GM23338 (cell line): ENCODE measurements at places on chromosomes 6 and 20.
A peak's percentile ranks its signal among the peaks of the same experiment; 100 is the strongest.

GRCh38 chr6:81727876-81728517 is 24.5 kb downstream of the TENT5A start:
- DNase-seq, result no peak

- DNase-seq, result peak; percentile 40
Observed at GRCh38 chr6:129273161-129273560, 390.2 kb downstream of the LAMA2 start.

DNA sequence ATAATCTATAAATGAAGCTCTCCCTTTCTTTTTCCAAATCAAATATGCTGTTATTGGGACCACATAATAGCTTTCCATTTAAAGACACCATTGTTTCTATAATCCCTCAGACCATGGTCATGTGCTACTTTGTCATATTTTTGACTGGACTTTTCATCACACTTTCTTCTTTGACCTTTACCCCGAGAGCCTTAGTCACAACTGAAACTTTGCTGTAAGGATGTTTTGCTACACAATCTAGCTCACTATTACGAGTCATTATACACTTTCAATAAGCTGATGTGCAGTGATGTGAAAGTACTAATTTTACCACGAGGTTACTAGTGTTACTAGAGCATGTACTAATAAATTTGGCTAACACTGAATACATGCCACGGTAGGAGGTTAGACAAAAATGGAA is 367.2 kb upstream of the RUNX2 start:
- DNase-seq, result no peak

DNA sequence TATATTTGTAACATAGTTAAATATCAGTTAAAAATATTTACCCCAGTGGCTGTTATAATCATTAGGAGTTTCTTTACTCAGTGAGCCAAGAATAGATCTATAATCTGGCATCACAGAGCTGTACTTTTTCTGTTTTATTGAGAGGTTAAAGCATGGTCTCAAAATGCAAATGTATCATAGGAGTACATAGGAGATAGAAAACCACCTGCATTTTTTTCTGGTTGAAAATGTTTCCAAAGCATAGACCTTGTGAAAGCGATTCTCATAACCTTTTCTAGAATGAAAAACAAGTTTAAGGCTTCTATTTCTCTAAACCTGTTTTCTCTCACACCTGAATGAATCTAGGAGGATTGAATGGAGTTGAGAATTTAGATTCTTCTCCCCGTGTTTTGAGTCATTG is 14.4 kb downstream of the KCNQ5 start:
- DNase-seq, result no peak

DNA sequence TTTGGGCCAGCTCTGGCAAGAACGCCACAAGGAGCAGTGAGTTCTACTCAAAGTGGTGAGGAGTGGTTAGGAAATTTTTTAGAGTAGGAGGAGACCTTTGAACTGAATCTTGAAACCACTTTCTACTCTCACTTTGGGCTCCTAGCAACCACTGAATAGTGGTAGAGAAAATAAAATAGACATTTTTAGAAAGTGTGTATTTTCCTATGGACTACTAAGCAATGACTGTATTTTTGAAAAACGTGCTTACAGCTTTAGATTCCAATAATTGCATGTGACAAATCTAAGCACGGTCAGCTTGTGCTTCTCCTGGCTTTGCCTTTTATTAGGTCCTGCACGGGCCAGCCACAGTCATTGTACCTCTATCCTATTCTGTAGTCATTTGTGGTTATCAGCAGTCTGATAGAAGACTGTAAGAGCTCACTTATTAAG is 8.7 kb upstream of the IFNGR1 start:
- DNase-seq, result no peak
